ENCODE measurements at places on chromosomes 12 and 14. TPM values are rescaled to one million over a fixed set of nuclear protein-coding genes. Genes with fewer than 3 reads are reported as not detected.

DNA sequence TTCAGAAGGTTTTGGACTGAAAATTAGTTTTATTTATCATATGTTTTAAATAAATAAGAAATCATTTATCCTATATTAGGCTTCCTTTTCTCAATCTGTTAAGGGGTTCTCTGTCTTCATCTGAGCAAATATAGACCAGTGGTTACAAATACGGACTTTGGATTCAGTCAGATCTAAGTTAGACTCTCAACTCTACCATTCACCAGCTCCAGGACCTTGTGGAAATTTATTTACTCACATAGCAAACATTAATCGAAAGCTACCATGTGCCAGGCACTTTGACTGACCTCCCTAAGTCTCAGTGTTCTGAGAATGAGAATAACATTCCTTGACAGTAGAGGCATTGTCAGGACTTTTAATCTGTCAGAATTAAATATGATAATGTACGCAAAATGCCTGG is 22.3 kb downstream of the KCNK10 start:
- no peak for DNase-seq
- H3K36me3 ChIP-seq, result no peaks in the 10 kb centered on the region
- H3K4me1 ChIP-seq, result no peaks in the 10 kb centered on the region
- H3K27me3 ChIP-seq, result peaks cover 15% of the 10 kb centered on the region

- H3K4me3 ChIP-seq, result no peak overlapping the region
- H3K27me3 ChIP-seq, result no peaks in the 10 kb centered on the region
- no peaks in the 10 kb centered on the region for H3K36me3 ChIP-seq
- peak overlapping the region; percentile 46 for H3K27ac ChIP-seq
- H3K4me1 ChIP-seq, result no peaks in the 10 kb centered on the region
- DNase-seq, result no peak
These were observed 56.2 kb downstream of the CCNK start for GRCh38 chr14:99537399-99537798.

GRCh38 chr12:117491711-117492110 is 130.3 kb upstream of the NOS1 start:
- H3K36me3 ChIP-seq, result no peaks in the 10 kb centered on the region
- no peak for DNase-seq
- H3K4me3 ChIP-seq, result no peak overlapping the region
- no peaks in the 10 kb centered on the region for H3K4me1 ChIP-seq
- H3K27ac ChIP-seq, result no peak overlapping the region

DNA sequence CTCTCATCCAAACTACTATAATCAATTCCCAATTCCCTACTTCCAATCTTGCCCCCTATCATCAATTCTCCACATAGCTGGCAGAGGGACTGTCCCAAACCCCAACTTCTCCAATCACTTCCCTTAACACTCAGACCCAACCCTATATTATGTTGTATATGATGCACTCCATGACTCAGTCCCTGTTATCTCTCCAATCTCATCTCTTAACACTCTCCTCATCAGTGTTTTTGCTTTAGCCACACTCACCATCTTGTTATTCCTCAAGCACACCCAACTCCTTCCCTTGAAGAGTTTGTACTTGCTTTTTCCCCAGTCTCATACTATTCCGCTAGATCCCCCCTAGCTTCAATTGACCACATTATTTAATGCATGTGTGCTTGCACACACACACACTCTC is 4.9 kb downstream of the RHOJ start:
- no peak for DNase-seq
- no peaks in the 10 kb centered on the region for H3K4me1 ChIP-seq
- H3K4me3 ChIP-seq, result no peak overlapping the region
- peaks cover 5% of the 10 kb centered on the region for H3K27me3 ChIP-seq

TMEM119 gene
- total RNA-seq, result 1.2 TPM

FOXA1 gene
- not detected for total RNA-seq
